Spinal cord (tissue), 10 donors: ENCODE measurements at places on chromosomes 12 and 14. TPM values are rescaled to one million over a fixed set of nuclear protein-coding genes. Genes with fewer than 3 reads are reported as not detected.

DNA sequence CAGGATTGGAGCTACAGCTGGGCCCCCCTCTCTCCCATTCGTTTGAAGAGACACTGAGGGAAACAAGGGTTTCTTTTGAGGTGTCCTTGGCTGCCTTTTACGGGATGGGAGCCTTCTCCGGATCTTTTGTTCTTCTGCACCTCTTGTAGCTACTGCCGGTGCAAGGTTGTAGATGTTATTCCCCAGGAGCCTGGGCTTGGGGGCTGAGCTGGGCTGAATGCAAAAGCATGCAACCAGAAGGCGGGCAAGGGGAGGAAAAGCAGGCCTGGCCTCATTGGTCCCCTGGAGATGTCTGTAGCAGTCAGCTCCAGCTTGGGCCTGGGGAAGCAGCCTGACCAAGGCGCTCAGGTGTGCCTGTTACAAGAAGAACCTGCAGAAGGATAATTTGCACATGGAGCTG lies 110.3 kb downstream of the GCH1 start:
- no peak for DNase-seq
- H3K4me3 ChIP-seq, result no peak overlapping the region
- H3K27ac ChIP-seq, result no peak overlapping the region
- no peaks in the 10 kb centered on the region for H3K27me3 ChIP-seq
- H3K36me3 ChIP-seq, result peaks cover 16% of the 10 kb centered on the region

- no peak overlapping the region for H3K4me3 ChIP-seq
- H3K27ac ChIP-seq, result no peak overlapping the region
- no peak for DNase-seq
- peaks cover 3% of the 10 kb centered on the region for H3K36me3 ChIP-seq
- H3K27me3 ChIP-seq, result no peaks in the 10 kb centered on the region
- peaks cover 3% of the 10 kb centered on the region for H3K4me1 ChIP-seq
Measured at GRCh38 chr14:35829449-35829848, 3.3 kb downstream of the BRMS1L start.

Gene PTCSC3
- not detected for total RNA-seq

DNA sequence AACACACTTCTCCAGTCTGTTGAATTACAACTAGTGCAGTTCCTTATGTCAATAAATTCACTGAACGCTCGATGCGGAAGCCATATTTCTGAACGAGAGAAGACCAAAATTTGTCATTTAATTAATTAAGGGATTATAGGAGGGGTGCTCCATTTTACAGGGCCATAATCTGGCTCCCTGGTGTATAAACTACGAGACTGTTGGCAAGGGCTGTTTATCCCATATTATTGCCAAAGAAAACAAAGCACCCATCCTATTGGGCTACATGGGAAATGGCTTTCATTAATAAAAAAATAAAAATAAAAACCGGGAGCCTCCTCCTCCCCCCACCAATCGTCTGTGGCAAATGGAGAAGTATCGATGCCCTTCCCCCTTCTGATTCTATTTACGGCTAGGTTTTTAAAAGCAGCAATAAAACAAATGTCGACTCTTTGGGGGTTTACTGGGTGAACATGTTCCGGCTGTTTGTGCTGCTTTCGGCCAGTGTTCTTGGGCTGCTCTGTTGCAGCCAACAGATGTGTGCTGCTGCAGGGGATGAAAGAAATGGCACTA lies 24.8 kb downstream of the ATF7 start:
- H3K27me3 ChIP-seq, result no peaks in the 10 kb centered on the region
- H3K36me3 ChIP-seq, result no peaks in the 10 kb centered on the region
- H3K27ac ChIP-seq, result no peak overlapping the region
- H3K4me1 ChIP-seq, result peaks cover 5% of the 10 kb centered on the region
- DNase-seq, result no peak

GRCh38 chr12:89529738-89530137 lies 3.9 kb upstream of the POC1B start:
- peak; percentile 89 for DNase-seq
- H3K27me3 ChIP-seq, result no peaks in the 10 kb centered on the region
- peaks cover 1% of the 10 kb centered on the region for H3K4me1 ChIP-seq

- no peak for DNase-seq
- H3K4me1 ChIP-seq, result no peaks in the 10 kb centered on the region
- H3K4me3 ChIP-seq, result no peak overlapping the region
- no peaks in the 10 kb centered on the region for H3K36me3 ChIP-seq
- H3K27ac ChIP-seq, result no peak overlapping the region
- no peaks in the 10 kb centered on the region for H3K27me3 ChIP-seq
Measured at GRCh38 chr12:5548152-5548943, 116.4 kb downstream of the NTF3 start.

- no peaks in the 10 kb centered on the region for H3K36me3 ChIP-seq
- no peaks in the 10 kb centered on the region for H3K4me1 ChIP-seq
- no peaks in the 10 kb centered on the region for H3K27me3 ChIP-seq
- no peak for DNase-seq
- H3K4me3 ChIP-seq, result no peak overlapping the region
- H3K27ac ChIP-seq, result no peak overlapping the region
Measured at GRCh38 chr12:26088998-26089397, 35.8 kb downstream of the BHLHE41 start.

Gene LALBA
- not detected for total RNA-seq

GRCh38 chr12:6966351-6966750 lies 4.1 kb downstream of the PHB2 start:
- no peak overlapping the region for H3K4me3 ChIP-seq
- no peak for DNase-seq
- no peaks in the 10 kb centered on the region for H3K27me3 ChIP-seq

- H3K36me3 ChIP-seq, result no peaks in the 10 kb centered on the region
- peak overlapping the region; percentile 2 for H3K27ac ChIP-seq
- no peak for DNase-seq
- peaks cover 11% of the 10 kb centered on the region for H3K4me1 ChIP-seq
- no peak overlapping the region for H3K4me3 ChIP-seq
Measured at GRCh38 chr14:54640506-54640905, 73.6 kb downstream of the SAMD4A start.

- DNase-seq, result no peak
- no peaks in the 10 kb centered on the region for H3K36me3 ChIP-seq
- no peak overlapping the region for H3K4me3 ChIP-seq
Measured at GRCh38 chr12:94954029-94954685, 49.3 kb downstream of the NDUFA12 start.

DNA sequence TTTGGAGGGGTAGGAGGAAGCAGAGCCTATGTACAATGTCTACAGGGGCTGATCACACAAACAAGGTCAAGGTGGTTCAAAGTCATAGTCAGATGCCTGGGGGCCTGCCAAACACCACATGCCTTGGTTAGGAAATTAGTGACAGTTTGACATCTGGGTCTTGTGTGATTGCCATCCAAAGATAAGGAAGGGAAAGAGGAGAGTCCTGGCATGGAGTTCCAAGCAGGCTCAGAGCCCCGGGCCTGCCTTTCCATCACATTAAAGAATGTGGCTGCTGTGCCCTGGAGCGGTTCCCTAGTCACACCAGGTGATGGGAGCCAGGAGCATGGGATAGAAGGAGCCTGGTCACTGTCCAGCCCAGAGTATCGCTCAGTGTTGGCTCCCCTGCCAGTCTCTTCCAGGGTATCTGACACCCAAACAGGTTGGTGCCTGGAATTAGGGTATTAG lies 53.6 kb upstream of the BCL2L14 start:
- DNase-seq, result no peak
- peaks cover 6% of the 10 kb centered on the region for H3K4me1 ChIP-seq
- H3K4me3 ChIP-seq, result no peak overlapping the region
- H3K27ac ChIP-seq, result no peak overlapping the region

DNA sequence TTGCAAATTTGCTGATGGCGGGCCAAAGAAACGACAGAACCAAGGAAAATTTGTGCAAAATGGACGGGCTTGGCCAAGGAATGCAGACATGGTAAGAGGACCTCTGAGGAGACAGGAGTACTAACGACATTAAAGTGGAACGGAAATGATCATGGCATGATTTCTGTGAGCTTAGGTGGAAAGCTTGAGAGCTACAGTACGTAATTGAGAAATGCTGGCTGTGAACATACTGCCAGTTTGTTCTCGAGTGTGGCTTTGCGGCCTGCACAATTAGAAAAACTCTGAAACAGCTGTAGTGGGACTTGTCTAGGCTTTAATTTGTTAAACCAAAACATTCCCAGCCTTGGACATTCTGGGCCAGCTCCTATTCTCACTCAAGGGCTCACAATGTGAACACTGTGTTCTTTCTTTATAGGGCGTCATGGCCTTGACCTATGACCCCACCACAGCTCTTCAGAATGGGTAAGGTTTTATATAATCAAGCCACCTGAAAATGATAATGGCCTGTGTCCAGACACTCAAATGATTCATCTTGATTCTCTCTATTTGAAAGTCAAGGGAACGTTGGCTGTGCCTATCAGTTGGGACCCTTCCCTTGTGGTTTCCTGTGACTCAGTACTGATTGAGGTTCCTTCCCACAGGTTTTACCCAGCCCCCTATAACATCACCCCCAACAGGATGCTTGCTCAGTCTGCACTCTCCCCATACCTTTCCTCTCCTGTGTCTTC lies 48.5 kb downstream of the BAZ2A start:
- no peak for DNase-seq
- H3K27ac ChIP-seq, result no peak overlapping the region
- no peaks in the 10 kb centered on the region for H3K27me3 ChIP-seq
- no peak overlapping the region for H3K4me3 ChIP-seq

GRCh38 chr14:27148143-27148542 lies 550.3 kb upstream of the NOVA1 start:
- H3K27me3 ChIP-seq, result no peaks in the 10 kb centered on the region
- no peak overlapping the region for H3K27ac ChIP-seq

GRCh38 chr14:74535756-74536325 lies 42.3 kb downstream of the ISCA2 start:
- no peaks in the 10 kb centered on the region for H3K36me3 ChIP-seq
- no peaks in the 10 kb centered on the region for H3K27me3 ChIP-seq
- no peaks in the 10 kb centered on the region for H3K4me1 ChIP-seq
- no peak for DNase-seq
- no peak overlapping the region for H3K27ac ChIP-seq

- no peaks in the 10 kb centered on the region for H3K27me3 ChIP-seq
- no peaks in the 10 kb centered on the region for H3K36me3 ChIP-seq
- no peak overlapping the region for H3K4me3 ChIP-seq
- no peaks in the 10 kb centered on the region for H3K4me1 ChIP-seq
- DNase-seq, result no peak
- no peak overlapping the region for H3K27ac ChIP-seq
Measured at GRCh38 chr12:42090899-42091298, 53.8 kb downstream of the GXYLT1 start.

DNA sequence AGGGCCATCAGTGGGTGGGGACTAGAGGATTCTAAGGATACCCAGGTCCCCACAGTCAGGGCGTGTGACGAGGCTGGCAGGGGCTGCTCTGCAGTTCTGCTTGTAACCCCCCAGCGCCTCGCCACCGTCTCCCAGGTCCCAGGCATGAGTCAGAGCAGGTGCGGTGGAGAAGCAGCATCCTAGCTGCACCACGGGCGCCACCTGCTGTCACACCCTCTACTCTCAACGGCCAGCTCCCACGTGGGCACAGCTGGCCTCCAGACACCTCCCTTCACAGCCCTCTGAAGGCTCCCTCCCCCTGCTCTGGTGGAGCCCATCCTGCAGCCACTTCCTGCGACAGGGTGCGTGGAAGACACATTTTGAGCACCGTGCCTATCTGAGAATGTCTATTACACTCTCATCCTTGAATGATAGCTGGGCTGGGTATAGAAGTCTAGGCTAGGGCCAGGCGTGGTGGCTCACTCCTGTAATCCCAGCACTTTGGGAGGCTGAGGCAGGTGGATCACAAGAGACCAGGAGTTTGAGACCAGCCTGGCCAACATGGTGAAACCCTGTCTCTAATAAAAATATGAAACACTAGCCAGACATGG lies 6.9 kb upstream of the NUDT14 start:
- H3K4me3 ChIP-seq, result no peak overlapping the region
- no peaks in the 10 kb centered on the region for H3K27me3 ChIP-seq
- no peak overlapping the region for H3K27ac ChIP-seq
- no peak for DNase-seq
- peaks cover 4% of the 10 kb centered on the region for H3K4me1 ChIP-seq
- H3K36me3 ChIP-seq, result no peaks in the 10 kb centered on the region

Gene CLEC4C
- total RNA-seq, result not detected

DNA sequence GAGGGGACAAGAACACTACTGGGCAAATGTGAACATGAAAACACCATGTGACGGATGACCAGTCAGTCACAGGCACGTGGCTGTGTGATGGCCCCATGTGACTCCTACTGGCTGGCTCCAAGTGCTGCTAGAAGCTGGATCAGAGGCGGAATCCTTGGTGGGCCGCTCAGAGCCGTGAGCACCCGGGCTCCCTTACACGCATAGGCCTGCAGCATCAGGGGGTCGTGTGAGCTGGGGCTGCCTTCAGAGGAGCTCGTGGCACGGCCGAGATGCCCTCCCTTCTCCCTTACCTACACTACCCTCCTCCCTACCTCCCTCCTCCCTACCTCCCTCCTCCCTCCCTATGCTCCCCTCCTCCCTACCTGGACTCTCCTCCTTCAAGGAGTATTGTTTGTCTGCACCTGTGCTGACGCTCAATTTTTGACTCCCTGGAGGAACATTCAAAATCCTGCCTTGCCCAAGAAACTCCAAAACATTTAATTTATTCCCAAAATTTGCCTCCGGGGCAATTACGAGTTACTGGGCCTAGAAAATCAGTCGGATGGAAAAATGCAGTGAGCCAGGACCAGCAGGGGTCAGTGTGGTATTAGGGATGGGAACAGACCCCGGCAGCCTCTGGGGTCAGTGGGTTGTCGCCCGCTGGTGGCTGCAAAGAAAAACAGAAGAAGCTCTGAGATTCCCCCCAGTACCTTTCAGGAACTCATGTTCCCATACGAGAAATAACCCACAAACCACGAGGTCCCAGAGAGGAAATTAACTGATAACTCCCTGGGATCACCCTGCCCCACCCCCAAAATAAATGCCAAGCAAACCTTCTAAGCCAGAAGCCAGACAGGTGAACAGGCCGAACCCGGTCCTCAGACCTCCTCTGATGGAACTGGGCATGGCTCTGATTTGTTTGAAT lies 61.3 kb downstream of the C14orf132 start:
- no peaks in the 10 kb centered on the region for H3K27me3 ChIP-seq
- H3K36me3 ChIP-seq, result no peaks in the 10 kb centered on the region
- peaks cover 31% of the 10 kb centered on the region for H3K4me1 ChIP-seq
- no peak overlapping the region for H3K27ac ChIP-seq
- DNase-seq, result no peak

- H3K4me3 ChIP-seq, result no peak overlapping the region
- H3K27me3 ChIP-seq, result no peaks in the 10 kb centered on the region
- no peaks in the 10 kb centered on the region for H3K36me3 ChIP-seq
- H3K4me1 ChIP-seq, result no peaks in the 10 kb centered on the region
Measured at GRCh38 chr12:101885912-101886561, 8.7 kb downstream of the DRAM1 start.

Gene IGFBP6
- 96.6 TPM for total RNA-seq
